ENCODE measurements at places on chromosomes 4 and X.

DNA sequence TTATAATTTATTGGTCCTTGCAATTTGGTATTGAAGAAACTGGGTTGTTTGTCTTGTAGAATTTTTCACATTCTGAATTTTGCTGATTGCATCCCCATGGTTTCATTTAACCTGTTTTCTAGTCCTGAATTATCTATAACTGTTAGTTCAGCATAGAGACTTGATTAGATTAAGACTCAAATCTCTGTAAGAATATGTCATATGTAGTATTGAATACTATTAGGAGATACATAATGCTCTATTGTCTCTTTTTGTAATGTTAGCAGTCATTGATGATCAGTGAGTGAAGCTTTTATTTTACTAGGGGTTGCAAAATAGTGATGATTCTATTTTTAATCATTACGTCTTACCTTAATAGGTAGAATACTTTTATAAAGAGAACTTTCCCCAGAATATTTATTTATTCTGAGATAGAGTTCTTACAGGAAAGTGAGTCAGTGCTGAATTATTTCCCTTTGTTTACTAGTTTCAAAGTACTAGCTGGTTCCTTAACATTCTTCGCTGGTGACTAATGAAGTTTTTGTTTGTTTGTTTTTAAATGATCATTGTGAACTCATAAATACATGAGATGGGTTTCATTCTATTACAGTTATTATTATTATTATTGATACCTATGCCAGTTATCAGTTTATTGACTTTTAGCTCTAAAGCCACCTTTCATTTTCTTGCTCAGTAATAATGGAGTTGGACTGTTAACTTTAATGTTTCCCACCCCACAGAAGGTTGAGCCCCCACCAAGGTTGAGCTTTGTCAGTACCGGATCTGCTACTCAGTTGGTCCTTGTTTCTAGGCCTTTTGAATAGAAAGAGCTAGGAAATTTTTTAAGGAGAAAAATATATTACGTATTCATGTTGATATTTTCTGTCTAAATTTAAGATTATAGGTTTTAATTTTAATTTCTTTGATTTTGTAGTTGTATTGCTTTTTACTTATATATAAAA, 102.3 kb downstream of the LARP1B start:
- DNase-seq, result peak; percentile 57

- no peak for DNase-seq
Observed at GRCh38 chr4:186294160-186294559, 28.2 kb downstream of the F11 start.

DNA sequence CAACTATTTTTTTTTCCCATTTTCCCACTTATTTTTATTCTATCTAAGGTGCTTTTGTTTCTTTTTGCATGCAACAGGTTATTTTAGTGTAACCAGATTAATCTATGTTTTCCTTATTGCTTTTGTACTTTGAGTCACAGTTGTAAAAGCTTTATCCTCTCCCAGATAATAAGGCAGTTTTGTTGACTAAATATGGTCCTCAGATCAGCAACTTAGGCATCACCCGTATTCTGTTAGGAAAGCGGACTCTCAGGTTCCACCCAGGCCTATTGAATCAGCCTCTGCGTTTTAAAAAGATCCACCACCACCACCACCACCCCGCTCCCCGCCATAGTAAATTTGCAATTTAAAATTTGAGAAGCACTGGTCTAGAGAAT, 58.6 kb upstream of the USP9X start:
- no peak for DNase-seq

- no peak for DNase-seq
Observed at GRCh38 chr4:8697826-8698225, 105.3 kb downstream of the CPZ start.

Measured in RWPE1 (cell line).